ENCODE measurements at places on chromosomes 1 and 21.

DNA sequence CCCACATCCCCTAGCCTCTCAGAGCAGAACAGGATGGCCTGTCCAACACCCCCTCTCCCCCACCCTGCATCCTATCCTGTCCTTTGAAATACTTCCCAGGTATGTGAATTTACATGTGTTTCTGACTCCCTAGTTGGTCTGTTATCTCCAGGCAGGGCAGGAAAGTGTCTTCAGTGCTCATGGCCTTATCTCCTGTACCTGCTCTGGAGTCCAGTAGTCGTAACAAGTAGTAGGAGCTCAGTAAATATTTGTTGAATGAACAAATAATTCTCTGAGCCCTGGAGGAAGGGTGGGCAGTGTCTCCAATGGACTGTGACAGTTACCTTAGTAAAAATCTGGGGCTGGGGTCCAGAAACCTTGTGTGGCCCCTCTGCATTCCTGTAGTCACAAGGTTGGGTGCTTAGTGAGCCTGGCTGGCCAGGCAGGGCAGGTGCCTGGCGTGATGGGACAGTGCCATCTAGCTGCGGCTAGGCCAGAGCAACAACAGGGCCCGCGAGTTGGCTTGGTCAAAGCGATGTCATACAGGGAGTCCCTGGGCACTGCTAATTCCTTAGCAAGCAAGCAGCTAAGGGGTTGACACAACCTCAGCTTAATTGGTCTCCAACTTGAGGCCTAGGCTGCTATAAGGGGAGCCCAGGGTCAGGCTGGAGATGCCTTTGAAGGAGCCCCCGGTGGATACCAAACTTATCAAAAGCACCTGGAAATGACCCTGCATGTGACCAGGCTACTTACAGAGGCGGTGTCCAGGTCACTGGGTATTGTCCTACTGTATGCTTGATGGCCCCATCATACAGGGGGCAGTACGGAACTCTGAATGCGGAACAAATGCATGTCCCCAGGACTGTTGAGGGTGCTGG lies 89.0 kb upstream of the PPM1J start:
- peak; percentile 54 for DNase-seq

DNA sequence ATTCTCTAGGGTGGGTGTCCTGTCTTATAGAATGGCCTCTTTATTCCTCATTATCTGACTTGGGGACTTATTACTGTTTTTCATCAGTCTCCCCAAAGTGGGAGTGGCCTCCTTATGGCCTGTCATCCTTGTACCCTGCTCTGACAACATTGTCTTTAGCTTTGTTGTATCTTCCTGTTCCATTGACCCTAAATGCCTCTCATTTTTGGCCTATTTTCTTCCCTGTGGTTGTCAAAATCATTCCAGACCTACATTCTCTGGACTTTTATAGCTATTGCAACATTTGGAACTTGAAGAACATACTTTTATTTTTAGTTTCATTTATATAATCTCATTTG lies 9.7 kb downstream of the SFT2D2 start:
- no peak for DNase-seq

- DNase-seq: no peak
Measured at GRCh38 chr1:22350924-22351767, 100.5 kb upstream of the ZBTB40 start.

GRCh38 chr1:6927626-6928025 lies 142.4 kb downstream of the CAMTA1 start:
- DNase-seq: no peak

DNA sequence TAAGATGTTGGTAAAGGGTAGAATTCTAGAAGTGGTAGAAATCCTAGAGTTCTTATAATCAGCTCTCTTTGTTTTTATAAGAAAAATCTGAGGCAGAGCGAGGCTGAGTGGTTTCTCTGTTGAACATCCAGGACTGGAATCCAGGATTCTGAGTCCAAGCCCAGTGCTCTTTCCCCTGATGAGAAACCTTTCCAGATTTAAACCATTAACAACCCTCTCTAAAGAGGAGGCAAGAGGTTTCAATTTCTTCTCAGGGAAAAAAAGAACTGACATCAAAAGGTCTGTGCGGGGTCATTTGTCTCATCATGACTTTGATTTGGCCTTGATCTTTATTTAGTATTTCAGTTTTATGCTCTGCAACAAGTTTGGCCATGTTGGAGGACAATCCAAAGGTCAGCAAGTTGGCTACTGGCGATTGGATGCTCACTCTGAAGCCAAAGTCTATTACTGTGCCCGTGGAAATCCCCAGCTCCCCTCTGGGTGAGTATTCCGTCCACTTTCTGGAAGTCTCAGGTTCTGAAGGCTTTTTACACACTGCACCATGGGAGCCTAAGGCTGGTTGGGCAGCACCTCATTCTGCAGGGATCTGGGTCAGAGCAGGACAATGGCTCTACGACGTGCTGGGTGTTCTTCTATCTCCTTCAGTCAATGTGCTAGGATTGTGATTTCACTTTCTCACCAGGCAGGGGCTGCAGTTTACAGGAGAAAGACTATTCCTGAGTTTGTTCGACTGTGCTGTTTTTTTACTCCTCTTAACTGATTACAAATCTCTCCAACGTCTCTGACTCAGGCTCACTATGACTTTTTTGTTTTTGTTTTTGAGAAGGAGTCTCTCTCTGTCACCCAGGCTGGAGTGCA lies 18.9 kb upstream of the CCT8 start:
- no peak for DNase-seq

DNA sequence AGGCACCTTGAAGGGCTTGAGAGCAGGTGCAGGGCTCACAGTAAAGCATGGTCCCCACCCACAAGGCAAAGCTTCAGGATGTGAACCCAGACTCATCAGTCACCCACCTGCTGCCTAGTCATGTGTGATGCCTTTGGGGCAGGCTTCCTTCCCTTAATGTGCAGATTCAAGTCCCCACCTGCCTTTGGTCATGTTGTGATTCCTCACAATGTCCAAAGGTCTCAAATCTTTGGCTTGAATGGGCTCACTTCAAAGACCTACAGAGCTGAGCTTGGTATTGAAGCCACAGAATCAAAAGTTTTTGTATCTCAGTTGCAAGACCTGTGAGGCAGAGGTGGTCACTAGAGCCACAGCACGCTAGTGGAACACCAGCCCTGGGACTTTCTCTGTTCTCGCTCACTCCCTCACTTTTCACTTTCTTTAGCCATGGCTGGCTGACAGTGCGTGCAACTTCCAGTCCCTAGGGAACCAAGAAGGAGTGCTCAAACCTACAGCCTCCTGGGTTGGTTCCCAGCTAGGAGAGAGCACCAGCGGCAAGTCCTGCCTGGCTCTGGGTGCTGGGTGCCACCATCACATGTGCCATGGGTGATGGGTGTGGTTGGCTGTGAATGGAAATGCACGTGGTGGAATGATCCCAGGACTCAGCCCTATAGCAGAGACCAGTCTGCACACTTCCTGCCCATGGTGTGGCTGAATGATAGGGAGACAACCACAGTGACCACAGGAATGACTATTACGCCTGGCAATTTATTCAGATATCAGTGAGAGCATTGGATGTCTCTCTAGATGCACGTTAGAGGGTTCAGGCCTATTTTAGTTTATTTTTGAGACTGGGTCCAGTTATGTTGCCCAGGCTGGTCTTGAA lies 26.4 kb upstream of the CLIC6 start:
- no peak for DNase-seq

DNA sequence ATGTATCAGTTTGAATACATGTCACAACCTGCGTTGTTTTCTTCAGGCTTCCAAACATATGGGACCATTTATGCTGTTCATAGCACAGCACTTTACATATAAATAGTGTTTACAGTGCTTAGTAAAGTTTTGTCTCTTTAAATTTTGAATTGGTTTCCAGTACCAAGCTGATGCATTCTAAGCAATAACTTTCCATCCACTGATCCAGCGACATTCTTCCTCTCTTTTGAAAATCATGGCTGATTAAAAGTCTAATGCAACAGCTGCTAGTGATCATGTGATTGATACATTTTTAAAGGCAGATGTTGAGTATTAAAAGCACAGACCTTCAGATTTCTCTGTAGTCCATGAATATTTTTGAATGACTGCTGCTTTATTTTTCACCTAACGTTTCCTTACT lies 154.9 kb downstream of the PTPRC start:
- DNase-seq: no peak

DNA sequence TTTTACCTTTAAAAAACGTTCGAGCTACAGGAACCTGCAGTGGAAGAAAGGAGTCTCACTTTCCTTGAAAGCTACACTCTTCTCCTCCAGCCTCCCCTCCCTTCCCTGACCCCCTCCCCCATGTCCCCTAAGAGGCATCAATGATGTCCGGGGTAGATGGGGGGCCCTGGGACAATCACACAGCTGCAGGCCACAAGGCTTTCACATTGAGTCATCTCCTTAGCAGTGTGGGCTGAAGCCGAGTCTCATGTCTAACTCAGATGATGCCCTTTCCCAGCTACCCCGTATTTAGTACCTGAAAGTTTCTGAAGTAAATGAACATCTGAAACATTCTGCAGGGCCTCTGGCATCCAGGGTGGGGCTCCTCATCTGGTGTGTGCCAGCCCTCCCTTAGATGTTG lies 6.3 kb upstream of the GPR25 start:
- DNase-seq: no peak

DNA sequence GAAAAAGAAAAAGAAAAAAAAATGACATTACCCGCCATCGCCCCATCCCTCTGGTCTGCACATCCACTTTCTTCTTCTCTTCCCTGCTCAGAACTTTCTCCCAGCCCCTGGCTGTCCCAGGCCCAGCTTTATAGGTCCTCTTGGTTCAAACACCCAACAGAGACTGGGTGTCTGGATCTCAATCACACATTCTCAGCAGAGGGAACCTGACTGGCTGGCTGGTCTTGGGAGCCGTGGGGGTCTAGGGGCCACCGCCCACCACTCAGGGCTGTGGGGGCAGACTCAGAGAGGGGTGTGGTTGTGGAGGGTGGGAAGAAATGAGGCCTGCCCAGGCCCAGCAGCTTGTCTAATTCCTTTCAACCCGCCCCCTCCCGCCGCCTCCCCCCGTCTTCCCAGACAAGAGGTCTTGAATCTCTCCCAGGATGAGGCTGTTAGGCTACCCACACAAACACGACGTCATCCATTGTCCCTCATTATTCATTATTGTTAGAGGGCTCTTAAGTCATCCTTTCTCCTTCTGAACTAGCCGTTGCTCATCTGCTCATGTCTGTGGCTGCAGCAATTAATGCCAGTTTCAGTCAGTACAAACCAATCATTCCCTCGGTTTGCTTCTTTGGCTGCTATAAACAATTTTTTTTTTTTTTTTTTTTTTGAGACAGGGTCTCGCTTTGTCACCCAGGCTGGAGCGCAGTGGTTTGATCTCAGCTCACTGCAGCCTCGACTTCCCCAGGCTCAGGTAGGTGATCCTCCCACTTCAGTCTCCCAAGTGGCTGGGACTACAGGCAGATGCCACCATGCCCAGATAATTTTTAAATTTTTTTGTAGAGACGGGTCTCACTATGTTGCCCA lies 40.6 kb upstream of the CLIC4 start:
- DNase-seq: no peak

GRCh38 chr1:235640580-235640979 lies 9.0 kb downstream of the GNG4 start:
- no peak for DNase-seq

- DNase-seq: no peak
Measured at GRCh38 chr1:110336300-110337039, 2.7 kb upstream of the RBM15 start.

- no peak for DNase-seq
Measured at GRCh38 chr1:167991546-167991945, 54.7 kb upstream of the MPC2 start.

DNA sequence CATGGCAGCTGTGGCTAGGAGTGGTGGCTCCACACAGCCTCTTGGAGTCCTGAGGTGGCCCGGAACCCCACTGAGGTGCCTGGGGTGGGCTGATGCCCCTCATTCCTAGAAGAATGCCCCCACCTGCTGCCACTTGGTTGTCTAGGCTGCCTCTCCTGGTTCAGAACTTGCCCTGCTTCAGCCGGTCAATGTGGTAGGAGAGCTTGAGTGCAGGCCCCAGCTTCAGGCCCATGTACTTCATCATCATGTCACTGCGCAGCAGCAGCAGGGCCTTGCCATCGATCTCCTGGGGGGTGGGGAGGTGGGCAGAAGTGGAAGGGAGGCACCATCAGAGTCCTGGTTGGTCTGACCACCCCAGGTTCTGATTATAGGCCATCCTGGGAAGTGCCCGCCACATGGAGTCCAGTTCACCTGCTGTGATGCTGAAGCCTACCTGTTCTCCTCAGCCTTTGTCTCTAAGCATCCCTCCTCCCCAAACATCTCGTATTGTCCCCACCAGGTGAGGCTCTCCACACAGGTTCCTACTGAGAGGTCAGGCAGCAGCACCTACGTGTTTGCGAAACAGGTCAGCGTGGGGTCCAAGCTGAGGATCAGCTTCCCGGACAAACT lies 6.6 kb upstream of the SLFNL1 start:
- DNase-seq: no peak

GRCh38 chr21:18840239-18840638 lies 436.7 kb upstream of the TMPRSS15 start:
- DNase-seq: no peak

DNA sequence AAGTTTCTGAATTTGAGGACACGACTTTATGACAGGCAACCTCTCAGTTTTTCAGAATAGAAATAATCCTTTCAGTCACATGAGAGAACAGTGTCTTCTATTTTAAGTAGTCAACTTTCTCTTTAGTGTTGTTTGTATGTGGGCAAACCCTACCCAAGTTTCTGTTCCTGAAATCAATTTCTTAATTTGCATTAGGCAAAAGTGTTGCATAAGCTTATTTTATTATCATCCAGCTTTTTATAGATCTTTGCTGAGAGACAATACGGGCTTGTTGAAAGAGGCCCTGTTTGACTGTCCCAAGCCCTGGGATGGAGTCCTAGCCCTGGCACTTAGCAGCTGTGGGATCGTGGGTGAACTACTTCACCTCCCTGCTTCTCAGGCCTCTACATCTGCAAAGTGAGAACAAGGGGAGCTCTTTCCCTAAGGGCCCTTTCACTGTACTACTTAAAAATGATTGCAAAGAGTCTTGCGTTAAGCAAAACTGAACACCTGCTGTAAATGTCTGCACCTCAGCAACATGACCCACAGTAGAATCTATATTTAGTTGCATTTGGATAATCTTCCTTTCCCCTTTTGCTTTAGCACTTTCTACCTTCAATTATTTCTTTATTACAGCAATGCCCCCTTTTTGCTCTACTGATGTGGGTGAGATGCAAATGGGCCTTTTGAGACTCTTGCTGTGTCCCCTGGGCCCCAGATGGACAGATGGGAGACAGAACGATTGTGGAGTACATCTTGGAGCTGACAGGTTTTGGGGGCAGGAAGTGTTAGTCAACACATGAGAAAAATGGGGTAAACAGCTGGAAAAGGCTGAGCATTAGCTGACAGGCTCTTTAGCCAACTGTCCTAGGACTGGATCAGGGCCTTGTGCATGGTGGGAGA lies 41.0 kb upstream of the SCAF4 start:
- DNase-seq: no peak

DNA sequence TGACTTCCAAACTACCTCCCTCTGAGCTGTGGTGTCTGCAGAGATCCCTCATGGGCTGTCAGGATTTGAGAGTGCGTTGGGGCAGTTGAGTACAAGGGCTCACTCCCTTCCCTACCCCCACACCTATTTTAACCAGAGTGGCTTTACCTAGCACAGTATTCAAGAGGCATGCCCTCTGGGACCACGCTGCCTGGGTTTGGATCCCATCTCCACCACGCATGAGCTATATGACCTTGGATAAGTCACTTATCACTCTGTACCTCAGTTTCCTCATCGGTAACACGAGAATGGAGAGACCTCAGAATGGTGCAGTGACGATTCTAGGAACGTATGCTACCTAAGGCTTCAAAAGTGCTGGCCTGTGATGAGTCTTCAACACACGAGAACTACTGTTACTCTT lies 147.3 kb upstream of the WNT4 start:
- DNase-seq: no peak

- no peak for DNase-seq
Measured at GRCh38 chr1:34073028-34073695, 91.9 kb downstream of the CSMD2 start.

- no peak for DNase-seq
Measured at GRCh38 chr1:108801101-108801500, 54.6 kb downstream of the STXBP3 start.

All from stimulated activated CD4-positive, alpha-beta T cell treated with anti-CD3 and anti-CD28 coated beads, Interleukin-15, amount 100 ng/mL, for 48 hours (primary cell).